NCI-H748 treated with DMSO at 0.1 percent for 48 hours (cell line): ENCODE measurements at places on chromosomes 7 and 10.

DNA sequence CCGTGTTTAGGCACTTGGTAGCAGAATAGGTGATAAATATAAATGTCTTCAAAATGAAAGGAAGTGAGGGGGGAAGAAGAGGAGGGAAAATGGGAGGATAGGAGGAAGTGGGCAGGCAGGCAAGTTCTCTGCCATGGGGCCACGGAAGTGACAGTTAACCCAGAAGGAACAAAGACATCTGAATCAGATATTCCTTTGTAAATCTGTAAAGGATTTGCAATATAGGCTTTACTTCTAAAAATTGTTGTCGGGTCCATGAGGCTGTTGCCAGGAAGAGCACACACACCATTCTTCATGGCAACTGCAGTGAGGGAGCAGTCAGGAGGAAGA, 23.7 kb upstream of the RASSF4 start:
- no peak for DNase-seq

DNA sequence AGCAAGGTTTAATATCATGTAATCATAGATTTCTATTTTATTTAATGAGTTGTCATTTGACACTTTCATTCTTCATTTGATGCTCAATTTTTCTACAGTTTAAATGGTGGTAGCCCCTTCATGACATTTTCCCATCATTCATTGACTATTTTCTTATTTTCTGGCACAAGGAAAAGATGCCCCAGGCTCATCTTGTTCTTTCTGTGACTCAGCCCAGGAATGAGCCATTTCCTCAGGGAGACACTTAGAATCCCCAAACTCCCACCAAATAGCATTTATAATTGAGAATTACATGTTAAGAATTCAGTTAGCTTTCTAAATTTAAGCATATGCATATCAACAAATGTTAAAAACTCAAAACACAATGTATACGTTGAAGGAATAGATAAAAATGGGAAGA, 222.3 kb downstream of the KIF20B start:
- DNase-seq: no peak

DNA sequence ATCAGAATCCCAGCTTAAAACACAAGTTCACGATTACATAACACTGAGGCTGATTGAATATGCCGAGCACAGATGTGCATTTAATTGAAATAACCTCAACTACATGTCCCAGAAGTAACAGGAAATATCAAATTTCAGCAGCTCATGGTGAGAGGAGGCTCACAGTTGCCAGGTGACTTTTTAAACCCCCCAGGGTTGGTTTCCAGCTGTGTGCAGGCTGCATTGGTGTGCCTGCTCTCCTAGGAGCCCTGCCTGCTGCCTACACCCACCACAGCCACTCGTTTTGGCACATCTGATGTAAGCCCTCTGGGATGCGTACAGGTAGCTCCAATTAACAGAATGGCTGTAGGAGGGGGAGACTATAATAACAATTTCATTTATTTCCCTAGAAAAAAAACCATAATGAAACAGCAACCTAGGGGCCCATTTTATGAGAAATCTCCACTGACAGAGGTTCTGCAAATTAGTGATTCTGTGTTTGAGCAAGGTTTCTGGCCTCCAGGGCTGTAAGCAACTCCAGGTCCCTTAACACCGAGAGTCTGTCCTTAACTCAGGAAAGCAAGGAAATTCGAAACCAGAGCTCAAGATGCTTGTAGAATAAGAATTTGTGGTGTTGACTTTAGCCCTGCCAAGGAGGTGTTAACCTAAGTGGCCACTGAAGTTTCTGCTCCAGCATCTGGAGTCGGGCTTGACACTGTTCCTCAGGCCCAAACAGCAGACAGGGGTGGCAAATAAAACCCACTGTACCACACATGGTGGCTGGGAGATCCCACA, 161.9 kb downstream of the BMPER start:
- no peak for DNase-seq

GRCh38 chr7:20302891-20303290, 27.8 kb upstream of the ITGB8 start:
- no peak for DNase-seq

- DNase-seq: no peak
Observed at GRCh38 chr7:51121931-51122425, 194.6 kb downstream of the COBL start.

DNA sequence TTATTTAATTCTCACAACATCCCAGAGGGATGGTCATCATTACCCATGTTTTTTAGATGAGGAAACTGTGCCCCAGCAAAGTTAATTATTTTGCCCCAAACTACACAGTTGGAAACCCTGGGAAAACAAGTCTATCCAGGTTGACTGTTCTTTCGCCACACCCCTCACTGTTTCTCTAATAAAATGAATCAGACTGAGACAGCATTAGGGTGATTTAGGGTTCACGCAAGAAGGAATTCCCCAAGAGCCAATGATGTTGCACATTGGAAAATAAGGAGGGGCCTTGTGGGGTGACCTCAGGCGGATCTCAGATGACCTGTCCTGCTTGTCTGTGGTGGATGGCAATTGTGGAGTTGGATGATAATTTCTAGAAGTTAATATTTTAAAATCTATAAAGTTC, 135.7 kb upstream of the TBX20 start:
- no peak for DNase-seq

DNA sequence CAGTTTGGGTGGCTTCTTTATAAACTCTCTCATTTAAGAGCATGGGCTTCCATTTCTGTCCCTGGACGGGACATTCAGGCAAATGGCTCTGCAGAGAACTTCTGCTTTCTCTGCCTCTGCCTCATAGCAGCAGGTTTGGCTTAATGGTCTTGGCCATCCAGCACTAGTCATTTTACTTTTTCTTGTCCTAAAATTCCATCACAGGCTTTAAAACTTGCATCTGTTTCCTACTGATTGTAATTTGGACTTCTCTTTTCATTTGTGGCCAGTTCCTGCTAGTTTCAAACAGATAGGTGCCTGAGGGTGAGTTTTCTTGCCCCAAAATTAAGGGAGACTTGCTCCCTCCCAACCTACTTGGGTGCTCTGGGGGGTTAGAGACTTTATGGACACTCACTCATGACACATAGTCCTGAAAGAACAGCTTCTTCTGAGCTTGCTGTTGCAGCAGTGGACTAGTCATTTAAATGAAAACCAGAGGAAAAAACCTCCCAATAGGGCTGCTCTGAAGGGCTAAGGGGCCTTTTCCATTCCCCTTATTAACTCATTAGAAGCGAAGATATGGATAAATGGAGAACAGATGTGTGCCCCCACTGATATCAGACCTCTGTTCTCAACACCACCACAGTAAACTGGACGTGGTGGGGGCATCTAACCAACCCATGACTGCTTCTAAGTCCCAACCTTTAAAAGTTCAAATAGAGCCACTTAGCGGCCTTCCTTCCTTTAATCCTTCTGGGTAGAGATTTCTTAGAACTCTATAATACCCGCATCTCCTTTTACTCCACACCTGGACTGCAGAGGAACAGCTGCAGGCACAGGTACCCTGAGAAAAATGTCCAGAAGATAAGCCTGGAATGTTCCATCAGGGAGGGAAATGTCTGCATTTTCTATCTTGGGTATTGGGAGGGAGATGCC, 38.8 kb downstream of the SVOPL start:
- DNase-seq: no peak

- no peak for DNase-seq
Observed at GRCh38 chr10:51733057-51733456, 33.7 kb upstream of the CSTF2T start.

DNA sequence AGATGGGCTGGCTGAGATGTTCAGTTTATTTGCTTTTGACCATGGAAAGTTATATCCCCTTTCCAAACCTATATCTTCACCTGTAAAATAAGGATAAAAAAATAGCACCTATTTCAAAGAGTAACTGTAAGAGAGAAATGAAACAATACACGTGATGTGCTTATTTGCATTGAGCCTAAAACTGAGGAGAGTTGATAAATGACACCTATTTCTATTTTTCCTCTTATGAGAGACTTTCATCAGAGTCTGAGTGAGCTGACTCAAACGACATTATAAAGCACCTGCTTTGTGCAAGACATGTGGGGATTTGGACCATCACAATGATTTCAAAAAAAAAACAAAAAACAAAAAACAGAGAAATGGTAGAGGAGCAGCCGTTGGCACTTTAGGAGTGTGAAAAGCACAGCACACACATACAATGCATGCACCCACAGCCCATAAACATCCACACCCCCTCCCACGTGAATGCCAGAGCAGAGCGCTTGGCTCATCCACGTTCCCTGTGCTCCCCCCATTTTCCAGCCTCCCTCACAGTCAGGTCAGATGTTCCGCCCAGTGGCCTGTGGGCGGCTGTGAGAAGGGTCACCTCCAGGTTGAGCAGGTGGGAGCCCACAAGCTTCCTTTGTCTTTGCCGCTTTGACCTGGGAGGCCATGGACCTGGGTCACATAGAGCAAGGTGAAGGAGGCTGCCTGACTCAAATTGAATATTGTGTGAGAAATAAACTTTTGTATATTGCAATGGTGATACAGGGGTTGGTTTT, 253.2 kb upstream of the ZNF32 start:
- DNase-seq: no peak

- DNase-seq: no peak
Observed at GRCh38 chr7:76257973-76258372, 44.5 kb upstream of the HSPB1 start.

DNA sequence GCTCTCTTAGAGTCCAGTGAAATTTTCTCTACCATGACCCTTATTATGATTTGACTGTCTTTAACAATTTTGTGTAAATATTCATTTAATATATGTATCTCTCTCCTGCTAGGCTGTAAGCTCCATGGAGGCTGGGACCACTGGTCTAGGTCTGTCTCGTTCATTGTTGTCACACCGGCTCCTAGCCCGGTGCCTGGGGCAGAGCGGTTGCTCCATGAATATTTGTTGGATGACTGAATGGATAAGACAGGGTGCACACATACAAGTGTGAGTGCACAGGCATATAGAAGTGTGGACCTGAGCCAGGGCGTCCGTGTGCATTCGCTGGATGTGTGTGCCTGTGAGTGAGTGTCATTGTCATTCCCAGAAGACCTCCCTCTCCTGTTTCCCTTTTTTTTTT, 20.9 kb upstream of the LBX1 start:
- DNase-seq: no peak

DNA sequence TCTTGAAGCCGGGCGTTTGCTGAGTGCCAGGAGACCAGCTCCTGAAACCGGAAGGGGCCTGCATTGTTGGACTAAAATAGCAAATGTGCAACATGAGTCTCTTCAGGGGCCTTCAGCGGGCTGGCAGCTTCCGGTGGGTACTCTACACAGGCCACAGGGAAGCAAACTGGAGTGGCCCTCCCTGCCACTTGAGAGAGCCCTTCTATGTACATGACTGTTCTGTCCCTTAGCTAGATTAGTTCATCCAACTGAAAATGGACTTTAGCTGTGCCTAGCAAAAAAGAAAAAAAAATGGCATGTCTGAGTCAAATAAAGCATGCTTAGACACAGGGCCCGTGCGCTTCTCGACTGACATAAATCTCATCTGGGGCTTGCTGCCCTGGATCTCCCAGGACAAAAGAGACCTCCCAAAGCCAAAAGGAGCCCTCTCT, 115.3 kb upstream of the TCF7L2 start:
- no peak for DNase-seq

- DNase-seq: no peak
Observed at GRCh38 chr7:80791509-80791929, 127.3 kb downstream of the SEMA3C start.

GRCh38 chr10:102935939-102936605, 18.0 kb downstream of the CNNM2 start:
- DNase-seq: no peak

DNA sequence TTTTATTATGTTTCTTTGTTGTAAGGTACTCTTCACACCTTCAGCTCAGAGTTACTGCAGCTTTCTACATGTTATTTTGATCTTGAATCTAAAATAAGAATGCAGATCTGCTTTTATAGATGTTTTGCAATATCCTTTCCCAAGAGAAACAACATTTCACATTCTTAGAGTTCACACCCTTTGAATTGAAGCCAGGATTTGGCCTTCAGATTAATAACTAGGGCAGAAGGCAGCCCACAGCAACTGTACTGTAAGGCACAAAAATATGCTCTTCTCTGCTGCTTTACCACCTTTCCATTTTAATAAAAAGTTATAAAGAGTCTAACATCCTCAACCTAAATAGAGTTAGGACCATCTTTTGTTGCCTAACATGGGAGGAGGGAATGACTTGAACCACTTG, 224.7 kb downstream of the LHFPL3 start:
- no peak for DNase-seq

DNA sequence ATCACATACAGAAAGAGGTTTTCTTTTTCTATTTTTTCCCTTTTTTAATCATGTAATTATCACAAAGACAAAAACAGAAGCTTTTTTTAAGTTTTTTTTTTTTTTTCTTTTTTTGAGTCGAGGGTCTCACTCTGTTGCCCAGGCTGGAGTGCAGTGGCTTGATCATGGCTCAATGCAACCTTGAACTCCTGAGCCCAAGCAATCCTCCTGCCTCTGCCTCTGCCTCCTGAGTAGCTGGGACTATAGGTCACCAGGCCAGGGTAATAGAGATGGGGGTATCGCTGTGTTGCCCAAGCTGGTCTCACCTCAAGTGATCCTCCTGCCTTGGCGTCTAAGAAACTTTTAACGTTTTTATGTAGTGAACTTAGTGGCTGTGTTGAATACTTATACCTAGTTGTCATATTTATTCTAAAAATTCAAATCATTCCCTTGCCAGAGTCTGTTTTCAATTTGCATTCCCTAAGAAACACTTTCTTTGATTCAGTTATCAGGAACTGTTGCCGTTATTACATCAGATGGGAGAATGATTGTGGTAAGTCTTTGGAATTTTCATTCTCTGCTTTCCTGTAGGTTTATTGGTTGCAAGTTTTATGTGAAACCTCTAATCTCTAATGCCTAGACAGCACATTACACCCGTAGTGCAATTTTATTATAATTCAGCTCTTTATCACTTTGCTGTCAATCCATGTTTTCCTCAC, 1.3 kb downstream of the LSM8 start:
- DNase-seq: no peak

GRCh38 chr10:131111471-131112080, 199.9 kb downstream of the TCERG1L start:
- no peak for DNase-seq

DNA sequence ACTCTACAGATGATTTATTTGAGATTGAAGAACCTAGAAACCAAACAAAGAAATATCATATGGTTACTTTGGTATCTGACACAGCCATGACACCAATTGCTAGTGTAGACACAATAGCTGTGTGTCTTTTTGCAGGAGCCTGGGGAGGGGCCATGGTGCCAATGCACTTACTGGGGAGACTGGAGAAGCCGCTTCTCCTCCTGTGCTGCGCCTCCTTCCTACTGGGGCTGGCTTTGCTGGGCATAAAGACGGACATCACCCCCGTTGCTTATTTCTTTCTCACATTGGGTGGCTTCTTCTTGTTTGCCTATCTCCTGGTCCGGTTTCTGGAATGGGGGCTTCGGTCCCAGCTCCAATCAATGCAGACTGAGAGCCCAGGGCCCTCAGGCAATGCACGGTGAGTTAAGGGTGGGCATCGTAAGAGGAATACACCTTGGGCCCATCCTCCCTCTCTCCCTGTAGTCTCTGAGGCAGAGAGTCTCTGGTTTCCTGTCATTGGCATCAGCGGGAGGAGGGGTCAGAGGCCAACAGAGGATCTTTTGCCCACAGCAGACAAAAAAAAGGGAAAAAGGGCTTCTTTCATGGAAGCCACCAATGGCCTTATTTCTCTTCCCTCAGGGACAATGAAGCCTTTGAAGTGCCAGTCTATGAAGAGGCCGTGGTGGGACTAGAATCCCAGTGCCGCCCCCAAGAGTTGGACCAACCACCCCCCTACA, 1.2 kb downstream of the TMEM139 start:
- no peak for DNase-seq
